Activated CD4-positive, alpha-beta memory T cell treated with anti-CD3 and anti-CD28 coated beads for 36 hours (primary cell): ENCODE measurements at places on chromosomes 4 and X. TPM values are rescaled to one million over a fixed set of nuclear protein-coding genes. Genes with fewer than 3 reads are reported as not detected.

GRCh38 chr4:121697564-121697963 lies 784 bp upstream of the ANXA5 start:
- no peak for DNase-seq

The ANOS1 gene
- not detected for total RNA-seq

- no peak for DNase-seq
Observed at GRCh38 chr4:145644699-145645098, 25.5 kb downstream of the MMAA start.

The MTNR1A gene
- not detected for total RNA-seq

The VEGFC gene
- total RNA-seq, result not detected

The PLXNB3 gene
- total RNA-seq, result 0.29 TPM

The SSX4B gene
- not detected for total RNA-seq

The IL2 gene
- 164 TPM for total RNA-seq

The FGFBP1 gene
- not detected for total RNA-seq

- no peak for DNase-seq
Observed at GRCh38 chrX:136662976-136663375, 15.0 kb downstream of the CD40LG start.

GRCh38 chr4:8607603-8608481 lies 15.3 kb downstream of the CPZ start:
- DNase-seq, result peak; percentile 46

- DNase-seq, result peak; percentile 18
Observed at GRCh38 chr4:143362349-143363046, 25.8 kb downstream of the GAB1 start.

The GPR101 gene
- total RNA-seq, result not detected

DNA sequence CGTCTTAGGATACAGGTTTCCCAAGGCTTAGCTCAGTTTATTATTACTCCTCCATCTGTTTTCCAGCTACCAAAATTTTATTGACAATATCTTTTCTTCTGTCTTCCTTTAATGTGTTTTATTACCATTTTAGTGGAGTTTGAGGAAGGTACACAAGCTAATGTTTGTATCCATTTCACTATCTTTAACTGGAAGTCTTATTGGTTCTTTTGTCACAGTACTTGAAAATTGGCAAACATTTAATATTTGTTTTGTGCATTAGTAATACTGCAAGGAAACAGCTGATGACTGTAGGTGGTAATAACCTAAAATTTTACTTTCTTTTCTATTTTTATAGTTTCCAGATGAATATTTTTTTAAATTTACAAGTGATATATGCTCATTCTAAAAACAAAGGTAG lies 9.3 kb upstream of the ARL9 start:
- no peak for DNase-seq

The EDA gene
- total RNA-seq, result 3.3 TPM

- no peak for DNase-seq
Observed at GRCh38 chrX:153935326-153935851, 552 bp upstream of the NAA10 start.

The NAA11 gene
- not detected for total RNA-seq

- DNase-seq, result no peak
Observed at GRCh38 chr4:108586778-108587177, 33.6 kb upstream of the RPL34 start.

DNA sequence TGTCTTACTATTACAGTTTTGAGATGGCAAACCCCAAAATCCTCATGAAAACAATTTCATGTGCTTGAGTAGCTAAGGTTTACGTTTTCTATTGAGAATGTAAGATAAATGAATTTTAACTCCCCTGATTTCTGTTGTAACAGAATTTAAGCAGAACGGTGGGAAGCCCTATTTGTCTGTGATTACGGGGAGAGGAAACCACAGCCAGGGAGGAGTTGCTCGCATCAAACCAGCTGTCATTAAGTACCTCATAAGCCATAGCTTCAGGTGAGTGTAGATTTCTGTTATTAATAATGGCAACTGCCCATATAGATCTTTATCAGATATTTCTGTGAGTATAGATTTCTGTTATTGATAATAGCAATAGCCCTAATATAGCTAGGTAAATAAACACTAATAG lies 44.2 kb upstream of the RHOH start:
- DNase-seq, result peak; percentile 21

DNA sequence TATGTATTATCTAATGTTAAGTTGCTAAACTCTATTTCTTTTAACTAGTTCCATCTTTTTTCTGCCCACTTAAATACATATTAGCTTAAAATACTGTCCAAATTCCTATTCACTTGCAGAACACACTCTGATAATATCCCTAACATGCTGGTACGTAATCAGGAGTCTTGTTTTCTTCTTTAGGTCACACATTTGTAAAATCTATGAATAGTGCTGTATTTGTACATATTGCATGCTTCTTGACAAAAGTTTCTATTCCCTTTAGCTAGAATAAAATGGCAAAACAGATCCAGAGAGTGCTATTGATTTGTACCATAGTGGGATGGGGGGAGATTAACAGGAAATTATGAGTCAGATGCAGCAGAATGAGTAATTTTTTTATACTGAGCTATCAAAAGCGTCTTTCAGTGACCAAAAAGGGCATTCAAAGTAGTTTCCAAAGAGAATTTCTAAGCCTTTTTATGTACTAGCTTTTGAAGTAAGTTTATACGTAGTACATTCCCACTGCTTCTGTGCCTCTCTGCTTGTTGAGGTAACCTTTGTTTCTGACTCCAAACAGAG lies 126.5 kb downstream of the PTPN13 start:
- DNase-seq, result no peak

DNA sequence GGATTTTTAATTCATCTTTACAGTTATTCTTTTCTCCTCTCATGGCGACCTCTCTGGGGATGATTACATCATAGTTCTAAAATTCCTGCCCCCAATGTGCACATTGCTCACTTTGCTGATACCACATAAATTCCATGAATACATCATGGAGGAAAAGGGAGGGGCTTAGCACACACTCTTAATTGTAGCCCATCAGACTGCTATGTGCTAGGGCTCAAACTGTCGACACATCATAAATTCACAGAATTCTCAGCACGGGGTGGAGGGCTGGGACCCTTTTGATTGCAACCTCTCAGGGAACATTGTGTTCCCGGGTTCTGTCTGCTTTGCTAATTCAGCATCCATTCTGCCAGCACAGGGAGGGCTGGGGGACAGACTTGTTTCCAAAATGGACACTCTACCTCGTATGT lies 592.9 kb downstream of the BCOR start:
- no peak for DNase-seq
